ENCODE measurements at places on chromosomes 11 and 22.
A peak's percentile ranks its signal among the peaks of the same experiment; 100 is the strongest.

DNA sequence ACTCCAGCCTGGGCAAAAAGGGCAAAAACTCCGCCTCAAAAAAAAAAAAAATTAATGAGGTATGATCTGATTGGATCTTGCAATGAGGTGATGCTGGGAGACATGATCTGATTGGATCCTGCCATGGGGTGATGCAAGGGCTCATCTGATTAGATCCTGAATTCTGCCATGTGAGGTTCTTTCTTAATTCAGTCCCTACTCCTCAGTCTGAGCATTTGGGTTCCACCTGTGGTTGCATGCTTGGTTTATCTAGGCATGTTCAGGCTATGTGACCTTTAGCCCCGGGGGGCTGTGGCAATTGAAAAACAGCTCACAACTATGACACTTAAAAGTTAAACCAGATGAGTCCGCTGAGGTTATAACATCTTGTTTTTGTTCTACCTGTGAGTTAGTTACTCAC lies 4.8 kb upstream of the TRIM6 start:
- no peak for DNase-seq

GRCh38 chr11:118434553-118435289 lies 1.6 kb upstream of the KMT2A start:
- DNase-seq, result peak; percentile 35

- no peak for DNase-seq
Observed at GRCh38 chr11:82636615-82637014, 97.0 kb downstream of the FAM181B start.

GRCh38 chr11:117984476-117984875 lies 1.7 kb upstream of the IL10RA start:
- DNase-seq, result no peak

- no peak for DNase-seq
Observed at GRCh38 chr11:33651990-33652389, 48.6 kb downstream of the C11orf91 start.

Data from stimulated activated CD4-positive, alpha-beta T cell treated with anti-CD3 and anti-CD28 coated beads, Interleukin-12 subunit alpha, Interleukin-12 subunit beta, amount 100 ng/mL, for 24 hours (primary cell).